Spleen (tissue), 13 donors: ENCODE measurements at places on chromosomes 13 and 19. TPM values are rescaled to one million over a fixed set of nuclear protein-coding genes. Genes with fewer than 3 reads are reported as not detected.

SIGLEC5 gene
- not detected for total RNA-seq

EID2B gene
- total RNA-seq, result 4.5 TPM

CEACAM8 gene
- 53.6 TPM for total RNA-seq

GRIN3B gene
- 0.07 TPM for total RNA-seq

AMER2 gene
- total RNA-seq, result not detected

FAM216B gene
- total RNA-seq, result not detected
